ENCODE measurements at places on chromosomes 11 and 22.

GRCh38 chr11:133204158-133204557, 328.1 kb downstream of the OPCML start:
- H3K4me1 ChIP-seq, result no peaks in the 10 kb centered on the region
- H3K36me3 ChIP-seq, result no peaks in the 10 kb centered on the region
- no peak for DNase-seq
- no peak overlapping the region for H3K27ac ChIP-seq

GRCh38 chr11:119599864-119600541, 129.0 kb downstream of the NECTIN1 start:
- DNase-seq, result no peak
- H3K36me3 ChIP-seq, result no peaks in the 10 kb centered on the region
- no peak overlapping the region for H3K4me3 ChIP-seq

DNA sequence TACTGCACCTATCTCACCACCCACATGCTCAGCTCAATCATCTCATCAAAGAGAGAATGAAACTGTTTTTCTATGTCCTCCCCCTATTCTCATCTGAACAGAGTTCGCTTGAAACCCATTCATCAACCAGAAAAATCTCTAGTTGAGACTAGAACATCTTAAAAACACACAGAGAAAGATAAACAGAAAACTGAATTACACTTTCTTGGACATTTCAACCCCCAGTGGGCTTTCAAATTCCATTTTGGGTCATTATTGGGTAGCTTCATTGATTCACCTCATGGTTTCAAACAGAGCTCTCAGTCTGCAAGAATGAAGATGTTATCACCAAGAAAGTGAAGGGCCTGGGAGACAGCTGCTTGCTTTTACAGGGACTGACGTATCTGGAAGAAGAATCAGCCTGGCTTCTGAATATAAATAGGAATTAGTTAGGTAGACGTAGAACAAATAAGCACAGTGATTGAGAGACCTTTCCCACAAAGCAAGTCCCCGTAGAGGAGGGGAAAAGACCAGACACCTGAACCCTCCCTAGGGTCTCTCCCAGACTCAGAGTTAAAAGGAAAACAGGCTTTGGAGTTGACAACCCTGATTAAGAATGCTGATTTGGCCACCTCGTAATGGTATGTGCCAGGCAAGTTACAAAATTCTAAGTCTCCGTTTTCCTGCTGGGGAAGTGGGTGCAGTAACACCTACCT, 155.7 kb downstream of the BBOX1 start:
- H3K27ac ChIP-seq, result no peak overlapping the region
- no peaks in the 10 kb centered on the region for H3K4me1 ChIP-seq
- no peak for DNase-seq
- H3K27me3 ChIP-seq, result peaks cover 3% of the 10 kb centered on the region

DNA sequence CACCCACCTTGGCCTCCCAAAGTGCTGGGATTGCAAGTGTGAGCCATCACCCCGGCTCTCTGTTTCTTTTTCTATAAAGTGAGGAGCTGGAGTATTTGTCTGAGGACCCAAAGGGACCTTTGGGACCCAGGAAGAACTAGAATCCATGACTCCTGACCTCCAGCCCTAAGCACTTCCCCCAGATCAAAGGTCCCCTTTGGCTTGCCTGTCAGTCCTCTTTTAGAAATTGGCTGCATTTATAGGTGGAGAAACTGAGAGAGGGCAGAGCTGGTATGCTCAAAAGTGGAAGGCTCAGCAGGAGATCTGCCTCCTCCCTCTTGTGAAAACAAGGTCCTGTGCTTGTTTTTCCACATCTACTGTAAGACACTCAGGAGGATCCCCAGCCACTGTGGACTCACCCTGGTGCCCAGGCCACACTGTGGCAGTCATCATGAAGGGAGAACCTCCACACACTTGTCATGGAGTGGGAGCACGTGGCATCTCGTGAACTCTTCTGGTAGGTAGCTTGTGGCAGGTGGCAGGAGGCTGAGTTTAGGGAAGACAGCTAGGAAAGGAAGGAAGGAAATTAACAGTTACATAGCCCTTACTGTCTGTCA, 12.4 kb upstream of the PLEKHA7 start:
- no peak for DNase-seq
- no peak overlapping the region for H3K4me3 ChIP-seq

GRCh38 chr11:1472180-1473005, 14.2 kb downstream of the MOB2 start:
- H3K27ac ChIP-seq, result no peak overlapping the region
- no peaks in the 10 kb centered on the region for H3K4me1 ChIP-seq
- H3K27me3 ChIP-seq, result no peaks in the 10 kb centered on the region
- H3K4me3 ChIP-seq, result no peak overlapping the region
- H3K36me3 ChIP-seq, result peaks cover 9% of the 10 kb centered on the region
- DNase-seq, result no peak

- no peaks in the 10 kb centered on the region for H3K4me1 ChIP-seq
- no peak for DNase-seq
- H3K27ac ChIP-seq, result no peak overlapping the region
- H3K27me3 ChIP-seq, result no peaks in the 10 kb centered on the region
Observed at GRCh38 chr22:48607901-48608662, 1219.6 kb downstream of the BRD1 start.

GRCh38 chr11:131350872-131351271, 19.5 kb upstream of the NTM start:
- no peaks in the 10 kb centered on the region for H3K4me1 ChIP-seq
- H3K36me3 ChIP-seq, result no peaks in the 10 kb centered on the region
- DNase-seq, result no peak
- H3K27ac ChIP-seq, result no peak overlapping the region

DNA sequence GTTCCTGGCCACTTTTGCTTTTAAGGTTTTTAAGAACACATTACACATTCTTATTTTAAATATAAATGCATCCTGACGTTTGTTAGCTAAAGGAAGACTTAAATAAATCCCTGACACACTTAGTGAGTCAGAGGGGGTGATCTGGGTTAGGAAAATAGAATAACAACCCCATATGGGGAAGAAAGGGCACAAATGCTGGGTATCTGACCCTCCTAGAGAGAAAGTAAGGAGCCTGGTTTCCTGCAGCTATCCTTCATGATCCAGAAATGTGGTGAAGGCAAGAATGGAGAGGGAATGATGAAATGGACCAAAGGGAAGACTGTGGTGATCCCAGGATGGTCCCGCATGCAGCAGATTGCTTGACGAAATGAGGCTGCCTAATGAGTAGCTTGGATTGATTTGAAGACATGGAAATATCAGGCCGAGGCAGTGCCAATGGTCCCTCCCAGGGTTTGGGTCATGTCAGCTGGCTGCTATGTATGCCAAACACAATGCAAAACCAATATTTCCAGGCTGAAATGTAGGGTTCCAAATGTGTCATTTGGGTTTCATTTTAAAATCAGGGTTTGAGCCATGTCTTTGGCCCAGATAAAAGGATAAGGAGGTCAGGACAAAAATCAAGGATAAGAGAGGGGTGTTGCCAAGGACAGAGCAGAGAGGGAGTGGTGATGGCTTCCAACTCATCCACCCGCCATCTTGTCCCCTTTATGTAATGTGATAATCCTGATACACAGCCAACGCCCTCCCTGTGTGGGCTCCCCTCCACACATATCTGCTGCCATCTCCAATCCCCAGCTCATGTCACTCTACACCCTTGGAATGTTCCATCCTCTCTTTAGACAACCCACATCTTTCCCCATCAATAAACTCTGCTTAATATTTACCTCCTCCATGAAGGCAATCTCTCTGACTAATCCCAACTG, 135.1 kb upstream of the PITPNB start:
- no peaks in the 10 kb centered on the region for H3K36me3 ChIP-seq
- DNase-seq, result no peak
- H3K27ac ChIP-seq, result no peak overlapping the region
- peaks cover 4% of the 10 kb centered on the region for H3K27me3 ChIP-seq
- no peaks in the 10 kb centered on the region for H3K4me1 ChIP-seq
- no peak overlapping the region for H3K4me3 ChIP-seq

DNA sequence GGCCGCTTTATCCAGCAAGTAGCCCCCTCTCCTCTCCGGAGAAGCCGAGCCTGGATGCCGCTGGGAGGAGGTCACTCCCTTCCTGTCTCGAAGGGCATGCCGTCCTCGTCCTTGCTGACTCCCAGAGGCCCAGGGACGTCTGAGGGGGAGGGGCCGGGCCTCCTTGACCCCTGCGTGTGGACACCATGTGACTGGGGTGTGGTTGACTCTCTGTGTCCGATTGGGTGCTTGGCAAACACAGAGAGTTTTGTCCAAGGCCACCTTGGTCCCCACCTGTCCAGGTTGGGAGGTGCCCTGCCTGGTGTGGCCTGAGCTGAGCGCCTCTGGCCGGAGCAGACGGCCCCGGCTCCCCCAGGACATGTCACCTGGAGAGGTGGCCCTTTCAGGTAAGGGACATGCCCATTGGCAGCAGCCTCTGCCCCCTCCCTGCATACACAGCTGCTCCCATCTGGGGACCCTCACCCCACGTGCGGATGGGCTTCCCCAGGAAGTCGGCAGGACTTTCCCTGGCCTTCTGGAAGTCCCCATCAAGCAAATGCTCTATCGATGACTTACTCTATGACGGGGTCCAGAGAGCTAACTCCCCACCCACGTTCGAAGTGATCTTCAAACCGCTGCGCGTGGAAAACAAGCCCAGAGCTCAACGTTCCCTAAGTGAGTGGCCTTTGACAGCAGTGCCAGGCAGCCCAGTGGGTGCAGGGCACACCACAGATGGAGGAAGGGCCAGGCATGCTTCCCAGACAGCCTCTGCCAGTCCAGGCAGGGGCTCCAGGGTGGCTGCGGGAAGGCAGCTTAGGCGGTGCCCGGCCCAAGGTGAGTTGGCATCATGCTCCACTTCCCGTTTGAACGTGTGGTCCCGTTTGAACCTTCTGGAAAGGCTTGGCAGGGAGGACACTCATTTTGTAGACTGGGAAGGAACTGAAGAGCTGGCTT, at the start of gene SMIM38:
Gene SMIM38, plus strand, starts transcription at position 634 of the 933 bp plus-strand sequence. CDS start 1,912 bp downstream, outside the sequence.
- H3K4me1 ChIP-seq, result no peaks in the 10 kb centered on the region
- DNase-seq, result no peak
- H3K27ac ChIP-seq, result no peak within 1 kb of the TSS
- H3K36me3 ChIP-seq, result no peaks in the 10 kb centered on the region
- H3K27me3 ChIP-seq, result no peaks in the 10 kb centered on the region

DNA sequence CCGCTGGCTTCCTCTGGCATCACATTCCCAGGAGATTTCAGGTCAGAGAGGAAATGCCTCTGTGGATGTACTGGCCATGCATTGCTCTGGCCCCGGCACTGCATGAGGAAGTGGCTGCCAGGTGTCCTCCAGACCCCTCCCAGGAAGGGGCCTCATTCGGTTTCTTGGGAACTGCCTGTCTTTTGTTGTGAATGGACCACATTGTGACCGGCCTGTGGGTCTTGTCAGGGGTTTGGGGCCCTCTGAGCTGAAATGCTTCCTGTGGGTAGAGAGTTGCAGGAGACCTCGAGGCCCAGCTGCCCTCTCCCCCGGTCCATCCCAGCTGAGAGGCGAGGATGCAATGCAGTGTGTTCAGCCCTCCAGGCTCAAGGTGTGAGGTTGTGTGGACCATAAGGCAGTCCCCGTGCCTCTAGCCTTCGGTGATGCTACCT, 18.8 kb upstream of the ST3GAL4 start:
- no peak for DNase-seq
- H3K4me3 ChIP-seq, result no peak overlapping the region
- no peaks in the 10 kb centered on the region for H3K27me3 ChIP-seq
- peaks cover 30% of the 10 kb centered on the region for H3K36me3 ChIP-seq
- peak overlapping the region; percentile 54 for H3K27ac ChIP-seq

- H3K4me3 ChIP-seq, result no peak overlapping the region
- no peak overlapping the region for H3K27ac ChIP-seq
- H3K27me3 ChIP-seq, result no peaks in the 10 kb centered on the region
- DNase-seq, result no peak
- H3K4me1 ChIP-seq, result no peaks in the 10 kb centered on the region
Observed at GRCh38 chr11:17927041-17927440, 85.8 kb downstream of the SERGEF start.

GRCh38 chr11:93526641-93527583, 16.3 kb downstream of the SMCO4 start:
- H3K27me3 ChIP-seq, result no peaks in the 10 kb centered on the region
- peaks cover 9% of the 10 kb centered on the region for H3K36me3 ChIP-seq
- no peak for DNase-seq
- peak overlapping the region; percentile 8 for H3K4me3 ChIP-seq

DNA sequence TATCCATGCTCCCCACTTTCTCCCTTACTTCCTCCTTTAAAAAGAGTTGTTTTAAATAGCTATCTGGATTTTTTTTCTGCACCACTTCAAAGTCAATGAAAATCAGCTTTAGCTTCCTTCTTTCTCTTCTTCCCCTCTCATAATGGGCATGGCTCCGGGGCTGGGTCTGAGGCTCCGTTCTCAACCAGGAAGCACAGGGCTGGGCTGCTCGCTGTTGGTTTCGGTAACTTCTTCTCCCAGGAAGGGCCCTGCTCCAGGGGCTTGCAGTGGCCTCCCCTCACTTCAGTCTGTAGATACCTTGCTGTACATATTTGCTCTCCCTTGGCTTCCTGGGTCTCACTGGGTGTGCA, 23.8 kb downstream of the MICAL2 start:
- peak; percentile 74 for DNase-seq
- peaks cover 33% of the 10 kb centered on the region for H3K36me3 ChIP-seq
- H3K4me1 ChIP-seq, result peaks cover 47% of the 10 kb centered on the region
- H3K4me3 ChIP-seq, result peak overlapping the region; percentile 56
- H3K27me3 ChIP-seq, result no peaks in the 10 kb centered on the region
- H3K27ac ChIP-seq, result peak overlapping the region; percentile 81

DNA sequence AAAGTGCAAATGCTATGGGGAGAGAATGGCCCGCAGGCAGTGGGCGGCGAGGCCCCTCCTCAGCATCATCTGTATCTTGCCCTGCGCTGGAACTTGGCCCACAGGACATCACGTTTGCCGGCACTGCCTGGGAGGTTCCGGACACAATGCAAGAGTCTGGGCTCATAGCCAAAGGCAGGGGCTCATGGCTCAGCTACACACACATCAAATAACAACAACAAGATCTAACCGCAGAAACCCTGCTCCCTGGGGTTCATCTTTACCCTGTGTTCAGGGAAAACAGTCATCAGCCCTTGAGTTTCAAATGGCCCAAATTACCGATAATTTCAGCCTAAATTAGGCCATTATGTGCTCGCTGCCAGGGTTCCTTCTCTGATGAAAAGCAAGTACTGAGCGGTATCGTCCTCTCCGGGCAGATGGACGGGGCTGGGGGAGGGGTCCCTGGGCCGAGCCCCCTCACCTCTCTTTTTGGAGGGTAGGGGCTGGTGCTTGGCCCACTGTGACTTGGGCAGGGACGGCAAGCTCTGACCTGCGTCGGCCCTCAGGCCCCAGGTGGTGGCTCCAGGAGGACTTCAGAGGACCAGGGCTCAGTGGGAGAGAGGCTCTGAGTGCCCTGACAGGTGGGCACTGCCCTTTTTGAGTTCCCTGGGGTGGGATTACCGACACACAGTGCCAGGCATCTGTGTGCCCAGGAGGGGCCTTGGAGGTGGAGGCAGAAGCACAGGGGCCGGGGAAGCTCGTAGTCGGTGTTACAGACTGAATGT, 25.0 kb upstream of the GAL start:
- H3K4me1 ChIP-seq, result no peaks in the 10 kb centered on the region
- no peak for DNase-seq
- H3K4me3 ChIP-seq, result no peak overlapping the region
- no peaks in the 10 kb centered on the region for H3K27me3 ChIP-seq
- H3K36me3 ChIP-seq, result no peaks in the 10 kb centered on the region

DNA sequence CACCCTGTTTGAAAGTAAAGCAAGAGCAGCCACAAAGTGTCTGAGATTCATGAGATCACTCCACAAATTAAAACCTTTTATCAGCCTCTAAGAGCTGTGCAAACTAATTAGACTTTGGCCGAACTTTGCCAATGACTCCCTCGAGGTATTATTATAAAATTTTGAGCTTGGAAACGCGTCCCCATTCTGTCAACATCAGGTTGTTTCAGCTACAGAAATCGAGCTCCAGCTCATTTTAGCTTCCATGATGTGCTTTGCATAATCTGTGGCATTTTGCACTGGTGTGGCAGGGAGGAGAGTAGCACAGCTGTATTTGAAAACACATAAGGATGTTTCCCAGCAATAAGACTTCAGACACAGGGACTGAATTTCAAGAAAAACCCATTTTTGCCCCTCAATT, 872.2 kb downstream of the NTM start:
- H3K4me1 ChIP-seq, result no peaks in the 10 kb centered on the region
- no peaks in the 10 kb centered on the region for H3K27me3 ChIP-seq
- H3K4me3 ChIP-seq, result no peak overlapping the region
